EH (cell line): ENCODE measurements at places on chromosomes 3 and 15.
A peak's percentile ranks its signal among the peaks of the same experiment; 100 is the strongest.

DNA sequence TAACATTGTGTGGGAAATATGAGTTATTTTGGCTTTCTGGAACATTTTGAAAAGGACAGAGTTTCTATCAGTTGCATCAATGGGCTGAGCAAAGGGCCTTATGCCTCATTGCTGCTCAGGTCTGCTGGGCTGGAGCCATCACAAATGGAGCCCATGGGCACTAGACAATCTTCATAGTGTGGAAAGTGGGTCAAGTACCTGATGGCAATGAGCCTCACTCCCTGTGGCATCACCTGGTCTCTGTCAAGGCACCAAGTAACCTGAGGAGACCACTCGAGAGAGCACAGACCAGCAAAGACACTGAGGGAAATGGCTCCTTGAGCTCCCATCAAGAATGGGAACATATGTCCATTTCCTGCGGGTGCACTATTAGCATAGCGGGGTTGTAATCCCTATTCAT lies 96.7 kb upstream of the PPP2R3A start:
- no peak for DNase-seq

- DNase-seq = no peak
Measured at GRCh38 chr15:92669432-92669831, 13.9 kb upstream of the FAM174B start.

- no peak for DNase-seq
Measured at GRCh38 chr3:127740136-127740915, 67.6 kb downstream of the ABTB1 start.

DNA sequence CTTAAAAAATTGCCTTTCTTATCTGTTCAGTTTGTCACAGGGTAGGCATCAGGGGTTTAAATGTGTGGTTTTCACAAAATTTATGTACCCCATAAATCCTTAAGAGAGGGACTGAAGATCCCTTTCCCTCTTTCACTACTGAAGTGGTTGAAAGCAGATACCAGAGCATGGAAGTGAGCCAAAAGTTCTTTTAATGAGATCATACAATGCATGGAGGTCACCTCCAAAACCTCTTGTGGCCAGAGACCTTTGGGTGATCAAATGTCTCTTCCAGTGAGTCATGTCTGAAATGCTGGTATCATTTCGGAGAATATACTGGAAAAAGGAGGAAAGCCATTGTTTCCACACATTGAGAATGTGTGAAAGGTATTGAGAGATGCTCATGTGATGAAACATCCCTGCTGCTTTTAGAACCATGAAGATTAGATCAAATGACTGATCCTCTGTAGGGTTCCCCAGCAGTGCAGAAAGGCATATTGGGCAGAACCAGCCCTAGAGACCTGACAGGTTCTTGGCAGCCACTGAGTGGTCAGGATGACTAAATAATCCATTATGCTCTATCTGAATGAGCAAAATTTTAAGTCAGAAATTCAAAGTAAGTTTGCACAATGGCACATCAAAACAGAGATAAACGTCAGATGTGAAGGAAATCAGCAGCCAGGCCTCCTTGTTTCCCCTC lies 165.8 kb upstream of the SLC2A2 start:
- DNase-seq = peak; percentile 95

GRCh38 chr15:86021281-86022264 lies 58.1 kb upstream of the AGBL1 start:
- peak; percentile 3 for DNase-seq

DNA sequence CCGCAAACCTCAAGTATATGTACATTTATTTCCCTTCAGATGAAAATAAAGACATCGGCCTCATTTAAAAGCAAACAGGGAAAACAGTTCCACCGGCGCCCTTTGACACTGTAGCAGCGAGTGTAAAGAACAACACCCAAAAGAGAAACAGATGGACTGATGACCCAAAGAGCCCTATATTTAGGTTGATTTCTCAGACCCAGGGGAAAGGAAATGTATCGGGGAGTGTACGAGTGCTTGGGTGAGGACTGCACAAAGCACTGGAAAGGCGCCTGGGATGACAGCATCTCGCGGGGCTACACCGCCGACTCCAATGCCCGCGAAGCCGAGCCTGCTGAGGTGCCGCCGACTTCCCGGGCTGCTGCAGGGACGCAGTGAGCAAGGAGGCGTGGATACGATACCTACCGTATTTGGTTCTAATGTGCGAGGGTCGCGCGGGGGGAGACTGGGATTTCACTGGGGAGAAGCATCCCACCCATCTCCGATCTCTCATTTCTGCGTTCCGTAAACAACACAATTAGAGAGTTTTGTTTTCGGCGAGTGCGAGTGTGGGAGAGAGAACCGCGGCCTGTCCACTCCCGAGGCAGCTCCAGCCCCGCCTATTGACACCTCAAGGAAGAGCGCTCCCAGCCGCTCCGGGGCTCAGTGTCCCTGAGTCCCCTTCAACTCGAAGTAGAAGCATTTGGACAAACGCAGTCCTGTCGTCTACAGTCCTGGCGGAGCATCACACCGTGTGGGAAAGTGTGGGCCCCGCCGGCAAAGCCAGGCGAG lies 2.0 kb downstream of the MECOM start:
- DNase-seq = peak; percentile 42

DNA sequence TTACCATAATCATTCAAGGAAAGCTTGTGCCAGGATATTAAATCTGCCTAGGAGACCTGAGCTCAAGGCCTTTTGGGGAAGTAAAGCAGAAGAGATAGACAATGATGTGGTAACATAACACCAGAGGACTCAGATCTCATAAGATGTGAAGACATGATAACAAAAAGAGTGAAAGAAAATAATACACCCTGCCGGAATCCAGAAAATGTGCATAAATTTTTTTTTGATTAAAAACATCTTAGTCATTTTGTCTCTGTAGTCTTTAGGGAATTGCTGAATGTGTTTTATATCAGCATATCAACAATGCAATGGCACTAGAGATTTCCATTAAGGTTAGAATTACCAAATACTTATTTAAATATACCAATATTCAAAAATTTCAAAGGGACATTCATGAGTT lies 326.8 kb upstream of the ROBO1 start:
- no peak for DNase-seq
